ENCODE measurements at places on chromosomes 16 and 17.

DNA sequence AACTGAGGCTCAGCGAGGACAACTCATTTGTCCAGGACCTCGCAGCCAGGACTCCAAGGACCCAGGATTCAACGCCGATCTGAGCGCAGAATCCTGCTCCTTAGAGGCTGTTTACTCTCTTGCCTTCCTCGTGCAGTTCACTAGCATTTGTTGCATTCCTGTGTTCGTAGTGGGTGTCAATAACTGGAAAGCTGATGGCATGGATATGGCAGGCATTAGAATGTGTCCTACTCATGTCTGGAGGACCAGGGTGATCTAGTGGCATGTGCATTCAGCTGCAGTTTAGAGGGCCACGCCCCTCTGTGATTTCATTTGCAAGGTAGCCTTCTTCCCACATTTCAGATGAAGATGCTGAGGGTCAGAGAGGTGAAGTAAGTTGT, 510 bp downstream of the CRISPLD2 start:
- no peak for DNase-seq

DNA sequence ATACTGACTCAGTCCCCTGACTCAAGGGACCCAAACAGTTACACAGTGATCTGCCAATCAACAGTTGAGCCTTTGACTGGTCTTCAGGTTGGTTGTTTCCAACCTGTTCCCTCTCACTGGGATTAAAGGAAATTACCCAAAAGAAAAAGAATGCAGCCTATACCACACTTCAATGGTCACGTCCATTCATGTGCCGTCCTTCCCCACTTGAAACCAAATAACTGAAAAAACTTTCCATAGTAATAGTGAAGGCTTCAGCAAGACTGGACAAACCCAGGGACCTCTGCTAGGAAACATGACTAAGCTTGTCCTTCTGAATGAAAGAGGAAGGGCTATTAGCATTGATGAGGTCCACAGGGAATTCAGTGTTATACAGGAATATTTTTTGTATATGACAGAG, 30.6 kb downstream of the MRPS23 start:
- no peak for DNase-seq

DNA sequence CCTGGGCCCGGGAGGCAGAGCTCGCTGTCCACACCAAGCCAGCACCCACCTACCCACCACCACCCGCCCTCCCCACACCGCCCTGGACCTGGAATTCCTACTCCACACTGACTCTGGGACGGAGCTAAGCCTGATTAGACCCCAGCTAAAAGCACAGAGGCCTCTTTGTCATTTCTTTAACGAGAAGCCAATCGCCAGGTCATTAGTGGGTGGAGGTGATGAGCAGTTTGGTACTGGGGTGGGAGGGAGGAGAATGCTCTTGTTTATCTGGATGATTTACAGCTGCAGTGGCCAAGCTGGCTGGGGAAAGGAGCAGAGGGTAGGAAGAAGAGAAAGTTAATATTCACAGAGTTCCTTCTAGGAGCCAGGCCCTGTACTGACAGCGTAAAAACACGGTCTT, 6.0 kb upstream of the BHLHA9 start:
- DNase-seq = no peak

DNA sequence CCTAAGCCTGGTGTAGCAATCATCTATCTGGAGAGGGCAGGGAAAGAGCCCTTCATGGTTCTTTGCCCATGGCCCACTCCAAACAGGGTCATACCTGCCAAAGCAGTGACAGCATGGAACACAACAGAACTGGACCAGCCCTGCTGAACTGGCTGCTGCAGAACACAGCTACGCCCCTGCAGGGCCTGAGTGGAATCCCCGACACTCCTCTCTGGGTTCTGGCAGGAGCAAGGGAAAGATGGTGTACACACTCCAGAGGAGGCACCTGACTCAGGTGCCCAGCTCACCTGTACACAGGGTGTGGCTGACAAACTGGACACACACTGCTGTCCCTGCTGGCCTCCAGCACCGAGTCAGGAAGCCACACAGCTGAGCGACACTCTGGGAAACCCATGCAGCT, 19.8 kb downstream of the MIEF2 start:
- no peak for DNase-seq

GRCh38 chr17:7177954-7178477, 1.2 kb downstream of the ASGR1 start:
- DNase-seq = no peak

GRCh38 chr17:50527155-50527762, 5.3 kb upstream of the EPN3 start:
- no peak for DNase-seq

- no peak for DNase-seq
Observed at GRCh38 chr16:75000481-75001081, 1.8 kb downstream of the ZNRF1 start.

- DNase-seq = no peak
Observed at GRCh38 chr17:15485045-15485444, 17.6 kb upstream of the CDRT4 start.

- no peak for DNase-seq
Observed at GRCh38 chr16:52963212-52963854, 89.4 kb downstream of the CHD9NB start.
